ENCODE measurements at places on chromosomes 6 and 20.

- DNase-seq: no peak
Measured at GRCh38 chr6:15090145-15090579, 155.7 kb upstream of the JARID2 start.

GRCh38 chr20:6663104-6663503, 104.4 kb upstream of the BMP2 start:
- no peak for DNase-seq

GRCh38 chr6:51112731-51113130, 294.1 kb downstream of the TFAP2B start:
- no peak for DNase-seq

- DNase-seq: no peak
Measured at GRCh38 chr20:11067359-11067758, 393.6 kb upstream of the JAG1 start.

DNA sequence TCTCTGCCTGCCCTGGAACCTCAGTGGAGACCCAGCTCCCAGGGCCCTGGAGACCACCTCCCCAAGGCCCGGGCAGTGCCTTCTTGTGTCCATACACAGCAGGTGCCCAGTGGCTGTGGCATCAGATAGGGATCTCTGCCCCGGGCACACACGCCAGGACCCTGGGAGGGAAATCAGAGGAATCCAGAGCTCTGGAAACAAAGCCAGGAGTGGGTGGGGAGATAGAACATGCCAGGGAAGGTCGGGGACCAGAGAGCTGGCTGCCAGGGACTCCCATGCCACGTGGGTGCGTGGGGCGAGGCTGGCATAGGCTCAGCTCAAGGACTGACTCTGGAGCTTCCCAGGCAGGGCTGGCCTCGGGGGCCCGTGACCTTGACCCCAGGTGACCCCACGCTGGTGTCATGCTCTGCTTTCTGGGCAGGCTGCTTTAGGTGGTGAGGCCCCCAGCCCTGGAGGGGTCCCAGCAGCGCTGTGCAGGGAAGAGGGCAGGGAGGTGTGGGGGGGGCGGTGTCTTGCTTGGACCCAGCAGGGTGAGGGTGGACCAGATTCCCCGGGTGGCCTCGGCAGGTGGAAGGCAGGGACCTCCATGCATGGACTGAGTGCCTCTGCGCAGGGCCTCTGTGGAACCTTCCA, 17.6 kb upstream of the GATA5 start:
- no peak for DNase-seq

Measured in stimulated activated CD4-positive, alpha-beta T cell treated with anti-CD3 and anti-CD28 coated beads, Interleukin-1b, Interleukin-23, amount 100 ng/mL, for 1 hour (primary cell).